Stimulated activated CD8-positive, alpha-beta memory T cell treated with anti-CD3 and anti-CD28 coated beads, Interleukin-15, amount 100 ng/mL, for 1 hour (primary cell): ENCODE measurements at places on chromosomes 5 and 9.

DNA sequence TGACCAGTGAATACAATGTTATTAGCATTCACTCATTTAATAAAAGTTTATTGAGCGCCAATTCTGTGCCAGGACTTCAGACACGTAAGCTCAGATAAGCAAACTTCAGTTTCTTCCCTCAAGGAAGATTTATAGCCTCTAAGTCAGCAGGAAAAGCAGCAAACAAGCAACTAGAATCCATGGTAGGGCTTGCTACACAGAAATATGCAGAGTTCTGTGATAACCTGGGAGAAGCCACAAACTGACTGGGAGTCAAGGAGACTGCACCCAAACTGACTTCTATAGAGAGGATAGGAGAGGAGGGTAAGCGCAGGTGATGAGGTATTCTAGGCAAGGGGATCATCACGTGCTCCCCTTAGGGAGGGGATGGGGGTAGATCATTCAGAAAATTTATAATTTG is 1.4 kb upstream of the OGN start:
- DNase-seq: no peak

GRCh38 chr5:162384225-162384624 is 316.7 kb downstream of the GABRG2 start:
- no peak for DNase-seq

DNA sequence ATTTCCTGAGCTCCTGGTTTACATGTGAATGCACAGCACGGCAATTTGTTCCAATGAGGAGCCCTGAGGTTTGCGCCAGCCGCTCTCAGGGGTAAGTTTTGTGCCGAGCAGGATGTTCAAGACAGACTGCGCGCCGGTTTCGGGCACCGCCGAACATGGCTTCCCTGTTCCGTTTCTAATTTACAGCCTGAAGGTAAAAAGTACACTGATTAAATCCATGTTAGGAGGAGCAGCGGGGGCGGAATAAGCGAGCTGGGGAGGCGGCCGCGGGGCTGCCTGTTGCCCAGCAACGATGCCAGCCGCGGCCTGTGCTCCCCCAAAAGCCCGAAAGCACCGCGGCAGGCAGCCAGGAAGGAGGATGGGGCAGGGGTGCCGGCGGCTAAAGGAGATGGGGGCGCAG is 6.4 kb downstream of the SOWAHA start:
- no peak for DNase-seq

- no peak for DNase-seq
Observed at GRCh38 chr9:107386396-107386795, 103.2 kb downstream of the KLF4 start.

GRCh38 chr5:131214609-131215227 is 44.0 kb downstream of the LYRM7 start:
- DNase-seq: no peak

- DNase-seq: no peak
Observed at GRCh38 chr9:2174306-2174705, 159.2 kb downstream of the SMARCA2 start.

GRCh38 chr9:131762356-131762932 is 22.6 kb upstream of the RAPGEF1 start:
- peak; percentile 53 for DNase-seq

DNA sequence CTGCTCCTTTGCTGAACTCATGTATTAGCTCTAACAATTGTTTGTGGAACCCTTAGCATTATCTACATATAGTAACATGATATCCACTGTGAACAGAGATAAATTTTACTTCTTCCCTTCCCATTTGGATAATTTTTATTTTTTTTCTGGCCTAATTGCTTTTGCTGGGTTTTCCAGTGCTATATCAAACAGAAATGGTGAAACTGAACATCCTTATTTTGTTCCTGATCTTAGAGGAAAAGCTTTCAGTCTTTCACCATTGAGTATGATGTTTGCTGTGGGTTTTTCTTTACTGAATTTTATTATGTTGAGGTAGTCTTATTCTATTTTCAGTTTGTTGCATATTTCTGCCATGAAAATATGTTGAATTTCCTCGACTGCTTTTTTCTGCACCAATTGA is 44.8 kb upstream of the STARD4 start:
- no peak for DNase-seq

- DNase-seq: no peak
Observed at GRCh38 chr5:101877451-101877850, 418.6 kb downstream of the SLCO4C1 start.

DNA sequence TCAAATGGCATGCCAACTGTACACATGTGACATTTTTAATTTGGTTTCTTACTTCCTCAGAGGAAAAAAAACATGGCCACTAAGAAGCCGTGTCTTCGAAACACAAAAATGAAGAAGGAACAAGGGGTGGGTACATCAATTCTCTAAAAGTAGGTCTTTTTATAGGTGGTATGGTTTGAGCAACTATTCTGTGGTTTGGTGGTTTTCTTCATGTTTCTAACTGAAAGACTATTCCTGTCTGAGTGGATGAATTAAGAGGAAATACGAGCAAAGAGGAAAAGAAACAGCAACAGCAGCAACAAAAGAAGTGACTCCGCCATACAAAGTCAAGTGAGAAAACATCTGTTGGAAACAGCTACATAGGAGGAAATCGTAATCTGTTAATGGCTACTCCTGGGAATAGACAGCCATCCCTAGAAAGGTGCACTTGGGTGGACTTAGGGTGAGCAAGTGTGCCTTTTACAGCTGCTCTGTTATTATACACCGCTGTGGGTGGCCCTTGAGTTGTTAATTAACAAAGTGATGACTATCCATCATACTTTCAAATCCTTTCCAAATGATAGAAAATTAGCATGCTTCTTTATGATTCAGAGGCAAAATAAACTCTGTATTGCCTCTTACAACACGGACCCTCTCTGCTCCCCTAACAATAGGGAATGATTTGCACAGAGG is 575.8 kb downstream of the TLE1 start:
- no peak for DNase-seq
